ENCODE measurements at places on chromosomes 5 and 9.

- no peak for DNase-seq
These were observed 146.0 kb downstream of the LIFR start for GRCh38 chr5:38410304-38410990.

DNA sequence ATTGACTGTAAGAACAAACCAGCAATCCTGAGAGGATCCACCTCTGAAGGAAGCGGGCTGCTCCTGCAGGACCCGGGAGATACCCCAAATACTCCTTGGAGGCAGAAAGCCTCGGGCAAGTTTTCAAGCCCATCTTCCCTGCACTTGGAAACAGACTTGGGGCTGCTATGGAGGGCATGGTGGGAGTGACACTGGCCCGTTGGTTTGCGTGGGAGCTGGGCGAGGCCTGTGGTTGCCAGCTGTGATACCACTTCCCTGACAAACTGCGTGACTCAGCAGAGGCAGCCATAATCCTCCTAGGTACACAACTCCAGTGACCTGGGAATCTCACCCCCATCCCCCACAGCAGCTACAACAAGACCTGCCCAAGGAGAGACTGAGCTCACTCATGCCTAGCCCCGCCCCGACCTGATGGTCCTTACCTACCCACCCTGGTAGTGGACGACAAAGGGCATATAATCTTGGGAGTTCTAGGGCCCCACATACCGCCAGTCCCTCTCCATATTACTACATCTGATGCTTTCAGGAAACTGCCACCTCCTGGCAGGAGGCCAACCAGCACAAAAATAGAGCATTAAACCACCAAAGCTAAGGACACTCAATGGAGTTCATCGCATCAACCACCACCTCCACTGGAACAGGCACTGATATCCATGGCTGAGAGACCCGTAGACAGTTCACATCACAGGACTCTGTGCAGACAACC lies 38.1 kb upstream of the VLDLR start:
- DNase-seq, result no peak

DNA sequence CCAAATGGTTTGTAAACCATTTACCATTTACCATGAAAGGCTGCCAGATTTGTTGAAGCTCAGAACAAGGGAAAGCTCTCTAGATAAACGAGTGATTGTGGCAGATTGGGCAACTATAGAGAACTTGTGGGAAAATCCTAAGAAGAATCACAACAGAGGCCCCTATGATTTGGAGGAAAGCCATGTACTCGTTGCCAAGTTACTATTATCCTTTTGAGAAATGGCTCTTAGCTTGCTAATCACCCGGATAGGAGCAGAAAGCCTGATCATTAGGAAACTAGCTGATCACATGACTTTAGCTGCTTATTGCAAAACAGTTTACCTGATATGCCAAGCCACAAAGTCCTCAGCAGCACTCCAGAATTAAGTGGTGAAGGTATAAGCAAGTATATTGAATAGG lies 23.5 kb upstream of the ATG10 start:
- no peak for DNase-seq

GRCh38 chr5:135441350-135441831 lies 5.8 kb downstream of the DCANP1 start:
- DNase-seq, result no peak

- no peak for DNase-seq
These were observed 290.7 kb downstream of the PRELID2 start for GRCh38 chr5:145544401-145544800.

DNA sequence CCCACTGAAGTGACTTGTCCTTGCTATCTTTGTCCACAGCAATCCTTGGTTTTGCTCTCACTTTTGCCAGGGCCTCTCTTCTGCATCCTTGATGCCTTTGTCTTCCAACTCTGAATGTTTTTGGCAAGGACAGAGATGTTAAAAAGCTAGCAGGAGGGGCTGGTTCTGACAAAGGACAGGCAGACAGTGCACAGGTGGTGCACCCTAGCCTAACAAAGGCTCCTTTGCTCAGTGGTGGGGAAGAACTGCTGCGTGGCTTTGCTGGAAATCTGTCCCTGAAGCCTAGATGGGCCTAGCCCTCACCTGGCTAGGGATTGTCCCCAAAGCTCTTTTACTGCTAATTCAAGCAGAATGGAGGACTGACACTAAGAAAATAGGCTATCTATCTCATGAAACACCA lies 233.5 kb downstream of the MAN2A1 start:
- no peak for DNase-seq

DNA sequence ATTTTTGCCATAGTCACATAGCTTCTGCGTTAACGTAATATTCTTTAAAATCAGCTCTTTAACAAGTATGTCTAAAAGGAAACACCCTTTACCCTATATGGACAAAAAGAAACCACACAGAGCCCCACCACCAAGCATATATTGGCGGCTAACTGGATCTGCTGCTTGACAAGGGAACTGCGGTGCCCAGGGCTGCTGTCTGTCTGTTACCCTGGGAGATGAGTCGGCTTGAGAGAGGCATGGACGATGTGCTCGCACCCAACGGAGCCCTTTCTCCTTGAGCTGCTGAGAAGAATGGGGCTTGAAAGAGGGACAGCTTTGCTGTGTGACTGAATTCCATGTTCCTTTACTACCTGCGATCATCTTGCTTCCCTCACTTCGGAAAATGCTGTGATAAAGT lies 158.6 kb upstream of the SHB start:
- DNase-seq, result no peak

- DNase-seq, result no peak
These were observed 47.8 kb downstream of the WDR41 start for GRCh38 chr5:77444356-77444755.

- DNase-seq, result no peak
These were observed 21.7 kb downstream of the F2RL2 start for GRCh38 chr5:76601470-76601869.

- DNase-seq, result no peak
These were observed 25.8 kb upstream of the DAP start for GRCh38 chr5:10786835-10787234.

- no peak for DNase-seq
These were observed 25.0 kb upstream of the ITGA2 start for GRCh38 chr5:52964138-52964537.

- DNase-seq, result no peak
These were observed 106.3 kb upstream of the TRIM32 start for GRCh38 chr9:116580853-116581252.

DNA sequence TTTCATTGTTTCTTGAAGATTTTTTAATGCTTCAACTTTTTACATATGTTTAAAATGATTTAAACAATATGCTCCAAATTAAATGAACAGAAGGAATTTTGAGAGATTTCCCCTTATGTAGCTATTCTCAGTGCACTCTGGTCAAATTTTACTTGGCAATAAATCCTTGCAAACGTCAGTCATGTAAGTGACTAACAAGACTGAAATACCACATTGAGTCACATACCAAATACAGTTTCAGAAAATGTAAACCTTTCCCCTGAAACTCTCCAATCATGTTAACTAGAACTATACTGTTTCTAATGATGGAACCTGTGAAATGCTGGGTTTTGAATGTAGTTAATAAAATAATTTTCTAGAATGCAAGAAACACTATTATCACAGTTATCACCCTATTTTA lies 29.6 kb downstream of the SAR1B start:
- no peak for DNase-seq

- DNase-seq, result no peak
These were observed 55.9 kb upstream of the SLCO6A1 start for GRCh38 chr5:102554728-102555127.

- DNase-seq, result no peak
These were observed 35.9 kb upstream of the ARSB start for GRCh38 chr5:79020861-79021561.

DNA sequence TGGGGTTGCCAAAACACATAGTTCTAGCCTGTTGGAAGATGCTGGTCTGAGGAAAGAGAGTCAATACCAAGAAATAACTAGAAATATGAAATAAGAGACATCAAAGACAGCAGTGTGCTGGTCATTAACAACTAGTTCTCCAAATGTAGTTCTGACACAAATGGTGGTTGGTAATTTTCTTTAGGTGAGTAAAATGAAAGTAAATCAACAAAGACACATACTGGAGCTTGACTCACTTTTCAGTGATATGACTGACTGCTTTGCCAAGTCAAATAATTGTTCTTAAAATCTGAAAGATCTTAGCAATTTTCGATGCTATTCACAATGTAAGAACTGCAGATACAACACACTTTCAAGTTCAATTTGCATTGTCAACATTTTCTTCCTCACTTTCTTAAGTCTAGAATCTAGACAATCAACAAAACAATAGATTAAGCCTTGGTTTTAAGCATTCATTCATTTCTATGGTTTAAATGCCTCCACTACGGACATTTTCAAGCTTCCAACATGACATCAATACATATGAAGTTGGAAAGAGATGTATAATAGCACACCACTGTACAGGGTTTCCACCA lies 166.8 kb upstream of the MAP3K1 start:
- DNase-seq, result no peak

GRCh38 chr9:129379181-129379836 lies 201.2 kb upstream of the IER5L start:
- DNase-seq, result no peak

- DNase-seq, result no peak
These were observed 742 bp downstream of the BHMT2 start for GRCh38 chr5:79070350-79070667.

GRCh38 chr5:32195265-32195664 lies 21.1 kb upstream of the GOLPH3 start:
- DNase-seq, result no peak

- DNase-seq, result no peak
These were observed 145.7 kb upstream of the KLF4 start for GRCh38 chr9:107635101-107635802.

DNA sequence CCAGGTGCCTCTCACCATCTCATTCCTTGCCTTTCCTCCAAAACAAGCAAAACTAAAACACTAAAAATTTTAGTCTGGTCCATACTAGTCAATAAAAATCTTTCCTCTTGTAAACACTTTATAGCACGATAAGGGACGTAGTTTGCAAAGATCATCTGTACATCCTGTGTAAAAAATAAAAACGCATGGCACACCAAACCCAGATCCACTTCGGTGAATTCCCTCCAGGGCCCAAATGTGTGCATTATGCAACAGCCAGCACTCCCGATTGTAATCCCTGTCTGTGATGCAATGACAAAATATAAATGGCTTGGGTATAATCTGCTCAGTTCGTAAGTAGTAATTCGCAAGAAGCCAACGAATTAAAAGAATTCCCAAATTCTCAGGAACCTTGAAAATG lies 1.4 kb downstream of the FAM169A start:
- no peak for DNase-seq

- no peak for DNase-seq
These were observed 24.6 kb upstream of the GALNT10 start for GRCh38 chr5:154165886-154166285.

DNA sequence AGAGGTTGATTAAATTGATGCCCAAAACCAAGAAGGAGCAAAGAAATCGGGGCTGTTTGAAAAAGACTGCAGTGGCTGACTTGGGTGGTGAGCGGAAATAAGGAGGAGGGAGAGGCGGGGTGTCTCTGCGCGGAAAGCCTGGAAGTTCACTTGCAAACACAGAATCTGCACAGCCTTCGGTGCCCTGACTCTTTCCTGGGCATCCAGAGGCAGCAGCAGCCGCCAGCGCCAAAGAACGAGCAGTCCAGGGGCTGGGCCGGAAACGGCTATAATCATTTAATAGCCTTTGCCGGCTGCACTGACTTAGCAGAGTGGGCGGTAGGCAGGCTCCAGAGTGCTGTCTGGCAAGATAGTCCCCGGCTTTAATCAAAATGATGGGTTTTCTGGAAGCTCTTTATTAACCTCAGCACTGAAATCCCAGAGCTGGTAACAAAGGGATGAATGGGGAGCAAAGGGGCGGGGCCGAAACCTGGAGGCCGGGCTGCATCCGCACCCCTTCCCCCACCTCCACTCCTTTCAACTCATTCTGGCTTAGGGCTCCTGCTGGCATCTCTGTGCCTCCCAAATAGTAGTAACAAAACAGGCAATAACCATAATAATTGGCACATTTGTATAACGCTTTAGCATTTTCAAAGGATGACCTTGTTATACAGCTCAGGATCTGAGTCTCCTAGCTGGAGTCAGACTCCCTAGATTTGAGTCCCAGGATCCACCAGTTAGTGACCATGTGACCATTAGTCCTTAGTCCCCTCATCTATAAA lies 35.7 kb downstream of the PCDHAC2 start:
- DNase-seq, result no peak

GRCh38 chr5:12294151-12294550 lies 389.9 kb upstream of the CTNND2 start:
- DNase-seq, result no peak

DNA sequence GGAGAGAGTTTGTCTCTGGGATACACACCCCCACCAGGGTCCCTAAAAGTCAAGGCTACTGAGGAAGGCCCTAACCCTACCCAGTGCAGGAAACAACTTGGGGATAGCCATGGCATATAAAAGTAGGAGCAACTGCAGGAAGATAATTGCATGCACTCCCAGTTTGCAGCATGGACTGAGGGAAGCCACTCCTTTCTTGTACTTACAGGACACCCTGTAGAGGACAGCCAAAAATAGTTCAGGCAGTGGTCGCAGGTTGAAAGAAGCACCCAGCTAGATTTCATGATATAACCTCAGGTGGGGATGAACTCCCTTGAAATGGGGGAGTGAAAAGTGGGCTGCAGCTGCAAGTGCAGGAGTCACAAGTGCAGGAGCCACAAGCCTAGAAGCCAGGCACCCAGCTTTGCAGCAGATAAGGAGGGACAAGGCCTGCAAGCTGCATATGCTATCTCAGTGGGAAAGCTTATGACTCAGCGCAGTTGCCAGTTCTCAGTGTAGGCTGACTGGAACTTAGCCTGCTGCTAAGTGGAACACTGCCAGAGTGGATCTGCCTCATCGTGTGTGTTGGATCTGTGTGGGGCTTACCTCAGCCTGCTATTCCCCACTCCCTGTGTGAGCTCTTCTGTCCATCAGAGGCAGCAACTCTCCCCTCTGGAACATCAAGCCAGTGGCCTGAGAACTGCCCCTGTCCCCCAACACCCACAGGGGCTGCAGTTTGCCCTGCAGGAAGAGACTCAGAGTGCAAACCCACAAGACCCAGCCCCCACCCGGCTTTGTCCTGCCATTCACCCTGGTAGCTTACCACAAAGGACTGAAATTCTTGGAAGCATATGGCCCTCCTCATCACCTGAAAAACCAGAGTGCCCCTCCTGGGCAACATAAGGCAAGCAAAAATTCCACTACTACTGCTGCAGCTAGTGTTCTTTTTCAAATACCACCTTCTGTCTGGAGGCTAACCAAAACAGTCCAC lies 42.7 kb downstream of the CYLC2 start:
- no peak for DNase-seq

- no peak for DNase-seq
These were observed 3.2 kb downstream of the ZNF131 start for GRCh38 chr5:43123887-43124286.

Data from effector CD8-positive, alpha-beta T cell (primary cell).